8988T (cell line): ENCODE measurements at places on chromosomes 4 and X.
A peak's percentile ranks its signal among the peaks of the same experiment; 100 is the strongest.

DNA sequence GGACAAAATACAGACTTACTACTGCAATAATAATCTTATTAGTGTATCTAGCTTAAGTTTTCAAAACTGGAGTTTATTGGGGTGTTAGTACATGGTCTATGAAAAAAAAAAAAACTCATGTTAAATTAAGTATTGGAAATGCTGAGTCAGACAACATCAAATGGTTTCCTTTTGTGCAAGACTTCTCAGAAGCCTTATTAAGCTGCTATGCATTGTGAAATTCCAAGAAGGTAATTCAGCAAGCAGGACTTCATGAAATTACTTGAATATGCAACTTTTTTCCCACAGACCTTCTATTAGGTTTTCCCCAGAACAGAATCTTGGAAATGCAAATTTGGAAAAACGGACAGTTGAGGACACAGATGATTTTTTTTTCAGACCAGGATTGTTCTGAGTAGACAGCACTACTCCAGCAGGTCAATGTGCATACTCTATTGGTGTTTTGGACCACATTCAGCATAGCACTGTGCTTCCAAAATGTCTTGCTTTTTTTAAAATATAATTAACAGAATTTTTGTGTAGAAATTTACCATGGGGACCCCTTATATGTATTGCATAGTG lies 568.8 kb upstream of the TENM3 start:
- no peak for DNase-seq

GRCh38 chrX:1535241-1536041 lies 1.5 kb downstream of the P2RY8 start:
- DNase-seq: no peak

DNA sequence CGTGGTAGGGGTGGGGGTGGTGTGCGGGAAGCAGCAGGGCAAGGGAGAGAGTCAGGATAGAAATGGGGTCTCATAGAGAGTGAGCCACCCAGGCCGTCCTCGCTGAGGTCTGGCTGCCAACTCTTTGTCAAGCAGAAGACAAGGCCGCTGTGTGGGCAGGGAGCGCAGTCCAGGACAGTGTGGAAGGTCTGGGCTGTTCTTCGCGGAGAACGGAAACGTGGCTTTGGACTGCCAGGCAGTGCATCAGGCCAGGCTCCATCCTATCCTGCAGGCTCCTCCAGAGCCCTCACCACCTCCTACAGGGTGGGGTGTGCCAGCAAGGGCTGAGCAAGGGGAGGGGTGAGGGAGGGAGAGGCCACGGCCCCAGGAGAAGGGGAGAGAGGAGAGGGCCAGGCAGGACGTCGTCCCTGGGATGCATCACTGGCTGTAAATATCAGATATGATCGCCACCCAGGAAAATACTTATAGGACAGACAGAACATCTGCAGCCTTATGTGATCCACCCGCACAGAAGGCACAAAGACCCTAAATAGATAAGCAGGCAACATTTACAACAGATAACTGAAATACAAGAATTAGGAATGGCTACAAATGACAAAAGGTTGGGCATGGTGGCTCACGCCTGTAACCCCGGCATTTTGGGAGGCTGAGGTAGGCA lies 85.3 kb downstream of the ABLIM2 start:
- no peak for DNase-seq

DNA sequence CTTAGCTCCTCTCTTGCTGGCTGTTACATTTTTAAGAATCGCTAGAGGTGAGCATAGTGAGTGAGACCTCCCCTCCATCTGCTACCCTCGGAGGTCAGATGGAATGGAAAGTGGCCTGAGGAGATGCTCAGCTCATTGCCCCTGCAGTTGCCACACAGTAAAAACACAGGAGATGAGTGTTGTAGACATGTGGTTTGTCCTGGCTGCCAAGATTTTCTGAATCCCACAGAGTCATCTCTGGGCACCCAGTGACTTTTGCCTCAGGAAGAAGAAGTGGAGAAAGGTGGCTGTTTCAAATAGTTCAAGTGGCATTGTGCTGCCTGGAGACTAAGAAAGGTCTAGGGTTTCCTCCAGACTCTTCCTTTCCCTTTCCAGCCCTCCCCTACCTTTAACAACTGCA lies 271.0 kb downstream of the STK32B start:
- DNase-seq: no peak

DNA sequence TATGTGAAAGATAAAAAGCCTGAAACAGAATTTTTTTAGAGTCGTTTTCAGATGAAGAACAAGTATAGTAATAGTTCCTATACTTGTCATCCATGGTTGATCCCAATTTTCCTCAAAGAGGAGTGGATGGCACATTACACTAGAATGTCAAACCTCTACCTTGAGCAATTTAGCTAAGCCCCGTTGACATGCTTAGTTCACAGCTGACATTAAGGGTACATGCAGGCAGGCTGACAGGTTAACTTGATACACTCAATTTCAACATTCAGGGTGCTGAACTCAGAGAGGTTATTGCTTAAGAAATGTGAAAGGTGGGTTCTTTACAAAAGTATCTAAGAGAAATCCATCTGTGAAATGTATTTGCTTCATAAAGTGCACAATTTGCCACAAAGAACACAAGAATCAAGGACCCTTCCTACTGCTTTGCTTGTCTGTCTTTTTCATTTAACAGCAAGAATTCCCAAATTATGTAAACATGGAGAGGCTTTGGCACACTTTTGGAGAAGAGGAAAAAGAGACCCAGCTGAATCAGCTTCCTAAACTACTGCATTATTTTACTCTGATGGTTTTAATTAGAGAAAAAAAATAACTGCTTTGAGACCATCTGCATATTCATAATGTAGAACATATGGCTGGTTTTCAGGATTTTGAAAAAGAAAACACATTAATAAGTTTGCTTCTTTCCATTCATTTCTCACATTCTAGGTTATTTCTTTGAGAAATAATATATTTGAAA lies 122.5 kb upstream of the DDIT4L start:
- no peak for DNase-seq

- no peak for DNase-seq
Measured at GRCh38 chr4:53924333-53925049, 139.9 kb downstream of the CHIC2 start.

DNA sequence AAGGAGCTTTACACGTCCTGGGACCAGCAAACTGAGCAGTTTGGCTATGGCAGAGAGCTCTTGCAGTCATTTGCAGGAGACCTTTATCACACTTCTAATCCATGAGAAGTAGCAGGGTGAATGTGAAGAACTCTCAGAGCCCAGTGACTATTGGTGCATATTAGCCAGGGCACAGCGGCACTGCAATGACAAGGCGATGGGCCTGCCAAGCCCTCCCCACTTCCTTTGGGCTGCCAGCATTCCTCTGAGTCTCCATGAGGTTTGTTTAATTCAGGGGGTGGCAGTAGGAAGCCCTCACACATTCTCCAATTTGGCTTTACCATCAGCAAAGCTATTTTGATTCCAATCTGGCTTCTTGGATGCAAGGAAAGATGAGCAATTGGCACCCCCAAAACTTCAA lies 79.2 kb upstream of the TSPAN7 start:
- no peak for DNase-seq

DNA sequence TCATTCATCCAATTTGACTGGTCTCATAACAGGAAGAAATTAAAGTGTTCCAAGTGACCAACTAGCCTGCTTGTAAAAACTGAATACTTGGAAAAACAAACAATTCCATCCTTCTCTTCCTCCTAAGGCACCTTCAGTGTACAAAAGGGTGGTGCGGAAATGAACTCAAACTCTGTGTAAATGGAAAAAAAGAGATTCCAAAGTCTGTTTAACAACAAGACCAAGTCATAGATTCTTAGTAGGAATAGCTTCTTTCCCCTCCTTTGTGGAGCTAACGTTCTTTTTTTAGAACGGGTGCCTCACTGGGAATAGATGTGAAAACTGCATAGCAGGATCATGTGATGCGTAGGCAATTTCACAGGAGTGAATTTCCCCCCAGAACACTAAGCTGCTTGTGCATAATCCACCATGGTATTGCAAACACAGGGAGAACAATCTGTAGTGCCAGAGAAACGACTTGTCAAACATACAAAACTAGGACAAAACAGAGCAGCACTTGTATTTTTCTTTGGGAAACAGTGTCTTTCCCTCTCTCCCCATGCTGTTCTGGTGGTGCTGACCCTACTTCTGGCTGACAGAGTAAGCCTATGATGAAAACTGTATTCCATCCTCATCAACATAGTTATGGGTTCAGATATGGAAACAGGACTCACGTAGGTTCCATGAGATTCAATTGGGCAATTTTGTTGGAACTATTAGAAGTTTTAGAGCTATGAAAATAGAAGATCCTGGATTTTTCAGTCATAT lies 13.2 kb upstream of the SOD3 start:
- DNase-seq: no peak

DNA sequence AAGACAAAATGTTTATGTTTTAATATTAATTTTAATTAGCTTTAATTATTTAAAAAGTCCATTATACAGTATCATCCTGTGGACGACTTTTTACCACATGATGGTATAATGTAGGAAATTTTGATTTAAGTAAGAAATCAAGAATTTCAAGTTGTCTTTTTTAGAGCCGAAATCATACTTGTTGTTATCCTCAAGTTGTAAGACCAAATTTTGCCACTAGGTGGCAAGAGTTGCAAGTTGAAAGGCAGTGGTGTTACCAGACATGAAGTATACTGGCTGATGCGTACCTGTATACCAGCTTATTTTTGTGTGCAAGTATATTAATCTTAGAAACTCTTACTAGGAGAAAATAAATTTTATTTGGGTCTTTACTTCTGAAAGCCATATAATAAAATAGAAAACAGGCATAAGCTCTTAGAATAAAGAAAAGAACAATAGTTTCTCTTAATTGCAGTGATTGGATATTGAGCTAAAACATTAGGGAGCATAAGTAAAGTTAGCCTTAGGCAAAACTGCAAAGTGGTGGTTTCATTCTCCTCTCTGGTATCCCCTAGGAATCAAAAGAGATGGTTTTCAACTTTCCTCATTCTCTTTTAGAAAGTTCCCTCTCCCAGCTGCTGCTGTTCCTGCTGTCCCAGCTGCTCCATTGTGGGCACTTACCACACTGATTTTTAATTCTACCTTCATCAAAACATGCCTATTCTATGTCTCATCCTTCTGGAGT lies 118.0 kb upstream of the WDFY3 start:
- DNase-seq: no peak

DNA sequence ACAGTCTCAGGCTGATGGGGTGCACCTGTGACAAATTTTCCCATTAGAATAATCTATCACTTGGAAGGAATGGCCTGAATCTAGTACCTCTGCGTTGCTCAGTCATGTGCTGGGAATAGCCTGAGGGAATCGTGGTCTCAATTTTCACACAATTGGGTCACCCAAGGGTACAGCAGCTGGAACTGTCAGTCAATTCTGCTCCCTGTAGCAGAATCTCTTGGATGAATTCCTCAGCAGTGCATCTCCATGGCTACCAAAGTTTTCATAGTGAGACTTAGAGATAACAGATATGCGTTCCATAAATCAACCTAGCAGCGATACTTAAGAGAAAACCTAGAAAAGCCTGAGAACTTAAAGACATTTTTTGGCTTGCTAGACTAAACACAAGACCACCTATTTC lies 288.7 kb upstream of the CTSO start:
- DNase-seq: no peak

GRCh38 chr4:1376841-1377605 lies 29.2 kb downstream of the NKX1-1 start:
- no peak for DNase-seq

DNA sequence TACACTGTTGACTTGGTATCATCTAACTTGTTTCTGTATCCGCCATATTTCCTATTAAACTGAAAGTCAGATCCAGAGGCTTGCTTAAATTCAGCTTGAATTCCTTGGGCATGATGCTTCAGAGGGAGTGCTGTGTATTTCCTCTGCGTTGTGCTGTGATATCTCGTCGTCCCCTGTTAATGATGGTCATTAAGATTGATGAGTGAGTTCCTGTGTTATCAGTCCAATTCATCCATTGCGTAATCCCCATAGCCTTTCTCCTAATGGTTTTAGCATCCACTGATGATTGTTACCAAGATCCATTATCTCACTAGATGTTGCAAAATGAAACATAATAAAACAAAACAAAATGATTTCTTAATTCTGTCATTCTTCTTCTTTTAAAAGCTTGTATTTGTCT lies 31.3 kb upstream of the CHM start:
- no peak for DNase-seq

DNA sequence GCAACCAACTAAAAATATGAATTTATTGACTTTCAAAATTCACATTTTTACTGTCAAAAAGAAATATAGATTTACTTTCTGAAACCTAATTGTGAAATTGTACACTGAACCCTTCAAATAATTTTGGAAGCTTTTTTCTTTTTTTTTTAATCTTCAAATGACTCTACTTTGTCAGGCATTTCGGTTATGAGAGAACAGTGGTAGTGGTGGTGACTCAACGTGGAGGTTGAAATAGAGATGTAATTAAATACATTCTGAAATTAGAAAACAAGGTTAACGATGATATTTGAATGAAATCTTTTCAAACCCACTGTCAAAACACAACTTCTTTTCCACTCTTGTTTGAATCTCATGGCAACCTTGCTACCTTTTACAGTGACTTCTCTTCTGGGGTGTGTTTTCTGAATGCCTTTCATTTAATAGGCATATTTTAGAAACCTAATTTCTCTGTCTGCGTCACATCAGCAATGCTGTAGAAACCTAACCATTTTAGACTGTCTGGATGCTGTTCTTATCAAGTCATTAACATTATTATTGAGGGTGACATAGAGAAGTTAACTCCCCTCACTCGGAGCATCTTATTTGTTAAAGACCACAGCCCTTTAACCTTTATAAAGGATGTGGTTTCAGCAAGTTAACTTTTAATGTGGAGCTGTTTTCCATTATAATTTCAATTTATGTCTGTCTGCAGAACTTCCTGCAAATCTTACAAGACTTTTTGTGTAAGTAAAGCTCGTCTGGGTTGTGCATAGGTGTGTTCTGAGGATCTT lies 136.8 kb downstream of the PCDH7 start:
- DNase-seq: no peak

GRCh38 chr4:110904435-110905065 lies 281.7 kb upstream of the PITX2 start:
- no peak for DNase-seq

DNA sequence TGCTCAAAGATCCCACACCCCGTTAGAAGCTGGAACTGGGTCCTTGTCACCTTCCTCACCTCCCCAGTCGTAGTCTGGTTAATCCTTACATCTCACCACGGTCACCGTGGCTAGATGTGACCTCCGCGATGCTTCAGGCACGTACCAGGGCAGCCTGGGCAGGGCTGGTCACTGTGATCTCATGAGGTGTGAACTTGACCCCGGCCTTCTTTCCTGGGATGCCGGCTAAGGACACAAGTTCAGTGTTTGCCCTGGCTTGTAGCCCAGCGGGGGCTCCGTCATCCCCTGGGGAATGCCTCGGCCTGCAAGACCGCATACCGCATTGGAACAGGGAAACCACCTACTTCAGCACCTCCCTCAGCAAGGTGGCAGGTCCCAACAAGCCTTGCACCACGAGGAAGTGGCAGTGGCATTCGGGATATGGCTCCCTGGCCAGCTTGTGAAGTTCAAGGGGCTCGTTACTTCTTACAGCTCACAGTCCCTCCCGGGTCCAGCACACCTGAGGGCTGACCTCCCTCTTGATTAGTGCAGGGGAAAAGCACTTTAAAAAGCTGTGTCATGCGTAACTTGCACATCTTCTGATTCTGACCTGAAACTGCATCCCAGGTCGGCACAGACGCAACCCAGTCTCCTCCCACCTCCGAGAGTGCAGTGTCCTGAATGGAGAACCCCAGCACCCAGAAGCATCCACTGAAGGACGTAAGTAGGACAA lies 25.9 kb downstream of the NOP14 start:
- DNase-seq: peak; percentile 68
